ENCODE measurements at places on chromosomes 6 and 20.

- DNase-seq: no peak
These were observed 738.1 kb downstream of the QKI start for GRCh38 chr6:164152611-164153010.

- no peak for DNase-seq
These were observed 26.9 kb upstream of the GOPC start for GRCh38 chr6:117629119-117629660.

DNA sequence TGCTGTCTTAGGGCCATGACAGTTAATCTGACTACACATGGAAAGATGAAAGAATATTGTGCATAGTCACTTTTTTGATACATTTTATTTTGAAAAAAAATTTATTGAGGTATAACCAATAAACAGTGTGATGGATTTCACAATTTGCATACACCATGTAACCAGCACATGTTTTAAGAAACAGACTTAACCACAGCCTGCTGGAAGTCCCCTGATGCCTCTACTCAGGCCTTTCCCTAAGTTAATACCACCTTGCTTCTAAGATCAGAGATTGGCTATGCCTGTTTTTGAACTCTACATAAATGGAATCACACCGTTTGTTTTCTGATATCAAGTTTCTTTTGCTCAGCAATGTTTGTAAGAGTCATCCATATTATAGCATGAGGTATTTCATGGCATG, 136.3 kb downstream of the CFAP61 start:
- no peak for DNase-seq

- DNase-seq: no peak
These were observed 57.9 kb upstream of the FAM8A1 start for GRCh38 chr6:17542243-17542642.

GRCh38 chr20:44120676-44121425, 66.1 kb downstream of the JPH2 start:
- DNase-seq: no peak
